ENCODE measurements at places on chromosomes 1 and 21.
A peak's percentile ranks its signal among the peaks of the same experiment; 100 is the strongest.

DNA sequence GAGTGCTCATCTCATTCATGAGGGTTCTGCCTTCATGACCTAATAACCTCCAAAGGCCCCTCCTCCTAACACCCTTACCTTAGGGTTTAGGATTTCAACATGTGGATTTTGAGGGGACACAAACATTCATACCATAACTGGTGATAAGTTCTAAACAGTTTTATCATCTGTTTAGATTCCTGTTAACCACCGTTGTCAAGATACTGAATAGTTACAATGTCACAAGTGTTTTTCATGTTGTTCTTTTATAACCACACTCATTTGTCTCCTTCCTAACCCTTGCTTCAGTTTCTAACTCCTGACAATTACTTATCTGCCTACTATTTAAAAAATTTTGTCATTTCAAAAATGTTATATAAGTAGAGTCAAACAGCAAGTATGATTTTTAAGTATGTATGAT lies 86.0 kb downstream of the NCAM2 start:
- no peak for DNase-seq

GRCh38 chr1:2474104-2474844 lies 1.8 kb upstream of the PLCH2 start:
- DNase-seq = no peak

GRCh38 chr1:52695627-52696026 lies 2.5 kb downstream of the COA7 start:
- DNase-seq = no peak

DNA sequence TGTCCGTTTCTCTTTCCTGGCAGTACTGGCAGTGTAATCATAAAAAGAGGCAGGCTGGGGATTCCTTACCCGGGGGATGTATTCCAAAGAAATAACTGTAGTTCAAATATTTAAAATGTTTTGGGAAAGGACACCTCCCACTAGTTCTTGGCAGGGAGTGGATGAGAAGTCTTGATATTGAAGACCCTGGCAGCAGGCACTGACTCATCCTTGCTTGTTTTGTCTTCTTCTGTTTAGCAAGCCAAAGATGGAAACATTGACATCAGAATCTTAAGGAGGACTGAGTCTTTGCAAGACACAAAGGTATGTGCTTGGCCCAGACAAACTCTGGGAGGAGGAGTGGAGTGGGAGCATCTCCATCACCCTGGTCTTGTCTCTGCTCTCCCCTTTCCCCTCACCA lies 639 bp downstream of the IL20 start:
- DNase-seq = no peak

- DNase-seq = peak; percentile 26
Observed at GRCh38 chr1:205247130-205247921, 19.6 kb downstream of the TMCC2 start.

- no peak for DNase-seq
Observed at GRCh38 chr1:75134647-75135572, 722 bp downstream of the LHX8 start.

DNA sequence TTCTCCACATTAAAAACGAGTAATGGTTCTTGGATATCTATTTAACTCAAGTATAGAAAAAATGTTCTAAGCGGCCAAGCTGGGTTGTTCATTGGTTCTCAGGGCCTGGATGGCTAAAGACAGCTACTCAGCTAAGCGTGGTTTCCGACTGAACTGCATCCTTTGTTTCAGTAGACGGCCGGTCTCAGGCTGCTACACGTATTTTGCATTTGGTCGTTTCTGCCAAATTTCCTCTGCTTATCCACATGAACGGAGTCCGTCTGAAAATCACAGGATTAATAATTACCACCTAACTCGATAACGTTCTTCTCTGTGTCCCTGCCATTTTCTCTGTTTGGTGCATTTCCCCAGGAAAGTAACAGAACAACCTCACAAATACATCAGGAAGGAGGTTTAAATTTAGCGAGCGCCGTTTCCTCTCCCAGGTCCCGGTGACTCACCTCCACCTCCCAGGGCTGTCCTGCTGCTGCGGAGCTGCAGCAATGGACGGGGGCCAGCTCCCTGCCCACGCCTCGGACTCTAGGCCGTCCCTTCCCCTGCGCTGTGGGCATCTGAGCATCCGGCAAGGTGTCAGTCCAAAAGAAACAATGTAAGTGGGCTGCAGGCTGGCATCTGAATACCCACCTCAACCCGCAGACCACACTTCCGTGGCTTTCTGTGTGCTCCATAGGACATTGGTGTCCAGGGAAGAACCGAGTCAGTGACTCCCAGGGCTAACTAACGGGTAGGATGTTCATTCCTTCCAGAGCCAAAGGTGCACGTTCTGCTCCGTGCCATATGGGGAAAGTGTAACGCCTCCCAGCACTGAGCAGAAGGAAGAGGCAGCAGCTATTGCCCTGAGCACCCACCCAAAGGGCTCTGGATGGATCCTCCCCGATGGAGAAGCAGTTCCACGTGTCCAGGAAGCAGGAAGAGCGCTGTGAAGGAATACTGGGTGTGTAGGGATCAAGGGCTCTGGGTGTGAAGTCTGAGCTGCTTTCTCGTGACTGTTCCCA lies 4.1 kb upstream of the GABRD start:
- no peak for DNase-seq

- peak; percentile 71 for DNase-seq
Observed at GRCh38 chr1:51535006-51535592, 16.0 kb upstream of the EPS15 start.

- DNase-seq = no peak
Observed at GRCh38 chr1:107196973-107197562, 56.2 kb downstream of the NTNG1 start.

DNA sequence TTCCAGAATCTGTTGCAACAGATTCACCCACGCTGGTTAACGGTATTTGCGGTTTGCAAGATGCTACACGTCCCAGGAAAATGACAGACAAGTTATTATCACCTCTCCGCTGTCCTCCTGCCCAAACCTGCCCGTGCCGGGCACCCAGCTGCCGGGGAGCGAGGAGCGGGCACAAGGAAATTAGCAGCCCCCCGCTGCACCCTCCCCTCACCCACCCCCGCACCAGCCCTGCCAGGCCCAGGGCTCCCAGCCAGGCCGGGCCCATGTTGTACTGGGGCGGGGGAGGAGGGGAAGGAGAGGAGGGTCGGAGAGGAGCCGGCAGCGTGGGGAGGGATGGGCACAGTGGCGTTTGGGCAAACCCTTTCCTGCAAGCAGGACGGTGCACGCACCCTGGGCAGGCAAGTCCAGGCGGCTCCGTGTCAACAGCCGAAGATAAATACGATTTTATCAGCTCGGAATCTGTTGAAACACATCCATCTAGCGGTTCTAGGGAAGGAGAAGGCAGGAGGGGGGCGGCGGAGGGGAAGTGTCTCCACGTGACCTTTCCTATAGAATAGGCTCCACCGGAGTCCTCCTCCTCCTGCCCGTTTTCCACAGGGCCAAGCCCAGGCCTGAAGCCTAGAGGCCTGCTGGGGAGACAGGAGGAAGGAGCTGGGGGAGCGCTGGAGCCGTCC lies 35.1 kb upstream of the CCDC27 start:
- no peak for DNase-seq

DNA sequence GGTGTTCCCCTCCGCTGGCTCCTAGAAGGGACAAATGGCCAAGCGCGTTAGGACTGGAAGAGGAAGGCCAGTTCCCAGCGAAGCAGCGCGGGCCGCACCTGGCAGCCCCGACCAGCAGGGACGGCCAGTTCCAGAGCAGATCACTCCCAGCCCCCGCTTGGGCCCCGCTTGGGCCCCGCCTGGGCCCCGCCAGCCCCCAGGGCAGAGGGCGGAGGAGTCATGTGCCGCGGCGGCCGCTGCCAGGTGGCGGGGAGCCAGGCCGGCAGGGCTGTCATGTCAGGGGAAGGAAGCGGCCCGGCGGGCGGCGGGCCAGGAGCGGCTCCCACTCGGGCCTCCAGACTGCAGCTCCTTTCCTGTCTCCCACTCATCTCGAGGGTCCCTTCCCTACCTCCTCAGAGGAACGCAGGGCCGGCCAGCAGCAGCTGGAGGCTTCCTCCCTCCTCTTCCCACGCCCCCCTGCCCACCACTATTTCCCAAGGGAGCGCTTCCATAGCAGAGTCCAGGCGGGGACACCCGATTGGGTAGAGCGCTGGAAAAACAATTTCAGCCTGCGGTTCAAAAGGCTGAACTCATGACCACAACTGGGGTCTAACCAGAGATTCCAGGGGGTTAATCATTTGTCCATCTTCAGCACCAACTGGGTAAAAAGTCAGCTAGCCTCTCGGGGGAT lies 16.5 kb downstream of the ZNF697 start:
- DNase-seq = peak; percentile 74

DNA sequence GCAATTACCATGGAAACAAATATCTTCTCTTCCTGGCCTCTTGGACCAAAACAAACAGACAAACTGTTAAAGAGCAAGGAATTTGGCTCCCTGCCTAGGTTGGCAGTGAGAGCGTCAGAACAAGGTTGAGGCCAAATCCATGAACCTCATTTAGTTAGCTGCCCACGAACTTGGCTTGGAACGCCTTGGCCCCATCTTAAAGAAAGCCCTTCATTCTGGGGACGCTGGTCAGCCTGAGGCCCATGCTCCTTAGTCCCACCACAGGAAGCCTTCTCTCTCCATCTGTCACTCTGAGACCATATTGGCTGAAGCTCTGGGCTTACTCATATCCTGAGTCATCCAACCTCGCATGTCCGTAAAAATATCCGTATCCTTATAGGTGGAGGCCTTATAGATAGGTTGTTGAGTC lies 62.4 kb upstream of the DIRAS3 start:
- peak; percentile 81 for DNase-seq

DNA sequence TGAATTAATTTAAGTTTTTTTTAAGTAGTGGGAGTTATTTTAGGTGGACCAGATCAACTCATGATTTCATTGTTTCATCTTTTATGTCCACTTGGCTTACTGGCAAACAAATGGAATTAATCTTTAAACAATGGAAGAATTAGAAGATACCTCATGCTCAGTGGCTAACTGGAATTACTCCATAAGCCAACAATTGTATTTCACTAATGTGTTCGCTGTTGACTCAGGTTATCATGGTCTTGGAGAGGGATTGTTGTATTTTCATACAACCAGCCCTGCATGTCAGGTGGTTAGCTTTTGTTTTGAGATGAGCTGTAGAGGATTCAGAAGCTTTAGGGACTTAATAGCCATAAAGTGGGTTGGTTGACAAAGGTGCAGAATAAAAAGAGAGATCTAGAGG lies 57.2 kb upstream of the HMCN1 start:
- DNase-seq = no peak

Measured in fibroblast of gingiva (primary cell).